ENCODE measurements at places on chromosomes 12 and 14.

- DNase-seq = peak; percentile 88
These were observed 94.9 kb downstream of the NAV3 start for GRCh38 chr12:77925536-77926108.

GRCh38 chr12:78885466-78885865 is 20.9 kb downstream of the SYT1 start:
- DNase-seq = no peak

- DNase-seq = no peak
These were observed 909.4 kb upstream of the LRFN5 start for GRCh38 chr14:40697231-40697630.

DNA sequence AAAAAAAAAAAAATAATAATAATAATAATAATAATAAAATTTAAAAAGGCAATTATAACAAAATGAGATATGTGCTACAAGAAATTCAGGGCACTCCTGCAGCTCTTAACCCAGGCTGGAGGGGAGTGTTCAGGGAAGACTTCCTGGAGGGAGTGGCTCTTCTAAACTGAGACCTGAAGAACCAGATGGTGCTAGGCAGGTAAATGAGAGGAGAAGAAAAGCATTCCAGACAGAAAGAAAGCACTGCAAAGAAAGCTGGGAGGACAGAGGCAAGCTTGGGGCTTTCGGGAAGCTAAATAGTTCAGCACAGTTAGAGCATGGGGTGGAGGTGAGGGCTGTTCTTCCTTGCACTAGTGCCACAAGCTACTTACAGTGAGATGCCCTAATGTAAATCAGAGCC is 9.9 kb upstream of the SRSF9 start:
- no peak for DNase-seq

DNA sequence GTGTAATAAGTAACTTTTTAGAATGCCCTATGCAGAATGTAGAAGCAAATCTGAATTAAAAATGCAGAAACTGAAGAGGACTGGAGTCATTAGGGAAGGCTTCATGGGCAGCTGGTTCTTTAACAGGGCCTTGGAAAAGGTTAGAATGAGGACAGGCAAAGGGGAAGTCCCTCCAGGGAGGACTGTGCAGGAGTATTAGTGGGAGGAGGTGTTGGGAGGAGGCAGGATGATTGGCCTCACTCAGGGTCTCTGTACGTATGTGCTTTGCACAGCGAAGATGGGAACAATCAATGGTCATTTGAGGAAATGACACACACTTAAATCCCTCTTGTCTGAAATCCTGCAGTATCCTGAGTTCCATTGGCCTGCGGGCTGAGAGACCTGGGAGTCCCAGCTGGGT is 119.7 kb downstream of the PTCSC3 start:
- no peak for DNase-seq

DNA sequence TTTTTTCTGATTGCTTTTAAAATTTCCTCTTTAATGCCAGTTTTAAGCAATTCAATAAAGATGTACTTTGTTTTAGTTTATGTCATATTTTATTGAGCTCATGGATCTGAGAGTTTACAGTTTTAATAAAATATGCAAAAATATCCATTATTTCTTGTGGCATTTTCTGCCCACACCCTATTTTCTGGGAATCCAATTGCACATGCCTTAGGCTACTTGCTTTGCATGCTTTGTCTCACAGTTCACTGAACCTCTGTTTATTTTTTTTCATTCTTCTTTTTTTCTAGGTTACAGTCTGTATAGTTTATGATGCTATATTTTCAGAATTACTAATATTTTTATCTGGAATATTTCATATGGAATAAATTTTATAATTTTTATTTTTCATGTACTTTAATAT is 1258.0 kb downstream of the FSCB start:
- DNase-seq = no peak

- DNase-seq = no peak
These were observed 308.0 kb upstream of the FKBP4 start for GRCh38 chr12:2486796-2487195.

GRCh38 chr14:65255029-65255545 is 152.8 kb upstream of the MAX start:
- DNase-seq = peak; percentile 62

DNA sequence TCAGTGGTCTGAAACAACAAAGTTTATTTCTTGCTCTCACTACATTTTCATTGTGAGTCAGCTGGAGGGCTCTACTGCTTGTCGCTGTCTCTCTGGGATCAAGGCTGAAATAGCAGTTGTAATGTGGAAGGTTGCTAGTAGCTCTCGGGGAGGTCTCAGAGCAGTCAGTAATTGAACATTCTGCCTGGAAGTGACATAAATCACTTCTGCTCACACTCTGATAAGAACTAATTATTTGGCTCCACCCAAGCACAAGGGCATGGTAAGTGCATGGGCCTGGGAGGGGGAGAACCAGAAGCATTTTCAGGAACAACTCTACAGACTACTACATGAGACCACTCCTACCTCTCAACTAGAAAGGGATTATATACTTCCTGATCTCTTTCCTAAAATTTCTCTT is 128.2 kb downstream of the TMEM117 start:
- DNase-seq = no peak

DNA sequence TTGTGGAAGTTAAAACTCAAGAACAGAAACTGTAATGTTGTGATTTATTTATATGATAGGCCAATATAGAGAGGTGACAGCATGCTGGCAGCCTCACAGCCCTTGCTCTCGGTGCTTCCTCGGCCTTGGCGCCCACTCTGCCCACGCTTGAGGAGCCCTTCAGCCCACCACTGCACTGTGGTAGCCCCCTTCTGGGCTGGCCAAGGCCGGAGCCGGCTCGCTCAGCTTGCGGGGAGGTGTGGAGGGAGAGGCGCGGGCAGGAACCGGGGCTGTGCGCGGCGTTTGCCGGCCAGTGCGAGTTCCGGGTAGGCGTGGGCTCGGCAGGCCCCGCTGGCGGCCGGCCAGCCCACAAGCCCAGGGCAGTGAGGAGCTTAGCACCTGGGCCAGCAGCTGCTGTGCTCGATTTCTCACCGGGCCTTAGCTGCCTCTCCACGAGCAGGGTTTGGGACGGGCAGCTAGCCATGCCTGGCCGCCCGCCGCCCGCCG is 65.8 kb upstream of the SLC8A3 start:
- no peak for DNase-seq

DNA sequence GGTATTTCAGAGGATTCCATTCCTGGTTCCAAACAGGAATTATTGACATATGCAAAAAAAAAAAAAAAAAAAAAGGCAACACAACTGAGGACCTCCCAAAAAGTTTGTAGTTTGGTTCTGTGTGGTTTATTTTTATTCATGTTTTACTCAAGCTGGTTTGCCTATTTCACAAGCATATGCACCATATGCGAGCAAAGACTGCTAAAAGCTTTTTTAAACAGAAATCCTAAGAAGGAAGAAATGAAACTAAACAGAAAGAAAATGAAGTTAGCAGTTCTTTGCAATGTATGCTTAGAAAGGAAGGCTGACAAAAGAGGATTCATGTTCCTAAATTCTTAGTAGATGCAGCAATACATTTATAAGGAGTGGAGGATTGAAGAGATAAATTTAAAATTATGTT is 487.6 kb upstream of the FLRT2 start:
- no peak for DNase-seq

GRCh38 chr12:42186793-42187192 is 42.1 kb upstream of the GXYLT1 start:
- DNase-seq = no peak

DNA sequence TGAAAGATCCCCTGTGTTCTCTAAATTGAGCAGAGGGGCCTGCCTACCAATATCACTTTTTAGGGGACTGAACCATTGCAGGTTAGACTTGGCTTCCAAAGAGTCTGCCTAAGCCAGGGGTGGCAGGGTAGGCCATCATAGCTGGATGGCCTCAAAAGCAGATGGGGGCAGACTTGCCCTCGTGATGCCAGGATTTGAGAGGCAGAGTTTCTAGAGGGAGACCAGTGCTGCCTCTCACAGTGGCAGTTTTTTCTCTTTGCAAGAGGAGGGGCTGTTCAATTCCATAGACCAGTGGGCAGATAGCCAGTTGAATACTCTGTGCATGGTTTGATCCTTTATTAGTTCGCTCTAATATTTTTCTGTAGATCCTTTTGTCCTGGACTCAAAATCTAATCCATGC is 23.8 kb upstream of the SMCO2 start:
- no peak for DNase-seq

DNA sequence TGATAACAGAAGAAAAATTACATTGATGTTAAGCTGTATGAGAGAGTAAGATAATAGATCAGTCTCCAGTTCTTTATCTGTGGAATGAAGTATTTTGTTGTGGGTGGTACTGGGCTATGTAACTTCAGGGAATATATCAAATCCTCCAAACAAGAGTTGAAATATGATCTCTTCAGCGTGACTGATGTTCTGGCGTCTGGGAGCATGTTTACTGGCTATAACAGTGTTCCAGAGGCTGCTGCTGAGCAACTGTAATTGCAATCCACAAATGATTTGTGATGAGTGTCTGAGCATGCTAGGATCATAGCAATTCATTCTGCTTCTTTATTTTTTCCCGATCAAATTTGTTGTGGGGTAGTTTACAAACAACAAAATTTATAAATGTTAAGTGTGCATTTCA is 18.6 kb upstream of the CCDC198 start:
- DNase-seq = no peak

GRCh38 chr14:90412058-90412457 is 15.2 kb downstream of the CALM1 start:
- no peak for DNase-seq

DNA sequence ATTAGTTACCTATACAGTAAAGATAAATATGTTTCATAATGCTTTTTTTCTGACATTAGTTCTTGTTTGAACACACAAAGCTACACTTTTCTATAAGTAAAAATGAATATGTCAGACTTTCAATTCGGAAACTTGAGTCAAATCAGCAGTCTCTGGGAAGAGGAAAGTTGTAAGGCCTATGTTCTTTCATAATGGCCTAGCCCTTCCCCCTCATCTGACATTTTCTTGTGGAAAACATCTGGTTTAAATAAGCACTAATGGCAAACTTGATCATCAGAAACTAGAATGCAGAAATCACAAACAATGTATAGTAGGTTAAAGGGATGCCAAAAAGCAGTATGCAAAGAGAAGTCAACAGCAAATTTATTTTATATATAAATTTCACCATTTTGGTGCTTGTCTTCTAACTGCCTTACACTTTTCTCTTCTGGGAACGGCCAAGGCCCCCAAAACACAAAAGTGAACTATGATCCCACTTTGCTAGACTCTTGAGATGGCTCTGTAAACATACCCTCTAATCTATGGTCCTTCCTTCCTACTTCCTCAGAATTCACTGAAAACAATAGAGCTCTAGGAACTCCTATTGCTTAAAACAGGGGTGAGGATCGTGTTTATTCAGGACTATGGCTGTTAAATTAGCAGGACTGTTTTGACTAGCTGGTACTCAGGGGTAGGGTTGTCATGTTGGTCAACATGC is 444.1 kb downstream of the RAD51B start:
- DNase-seq = no peak

GRCh38 chr14:59543873-59544272 is 32.7 kb downstream of the CCDC175 start:
- DNase-seq = no peak

DNA sequence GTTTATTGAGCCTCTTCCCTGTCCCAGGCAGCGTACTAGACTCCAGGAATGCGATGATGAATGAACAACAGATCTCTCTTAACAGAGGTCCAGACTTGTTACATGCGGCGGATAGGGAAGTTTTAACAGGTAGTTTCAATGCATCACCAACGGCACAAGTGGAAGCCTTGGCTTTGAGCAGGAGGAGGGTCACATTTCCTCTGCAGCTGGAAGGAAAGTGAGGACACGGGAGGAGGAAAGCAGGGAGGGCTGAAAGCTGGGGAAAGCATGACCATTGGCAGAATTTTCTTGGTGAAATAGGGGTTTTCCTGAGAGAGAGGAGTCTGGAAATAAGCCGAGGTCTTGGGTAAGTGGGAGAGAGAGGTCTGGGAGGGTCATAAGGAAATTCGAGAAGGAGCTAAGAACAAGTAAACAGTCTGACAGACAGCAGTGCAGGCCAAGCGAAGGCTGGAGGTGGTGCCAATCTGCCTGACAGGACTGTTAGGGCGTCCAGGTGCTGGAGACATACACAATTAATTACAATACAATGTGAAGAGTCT is 15.4 kb downstream of the BHLHE41 start:
- DNase-seq = no peak

All from stromal cell of bone marrow (primary cell).